ENCODE measurements at places on chromosomes 3 and 15.

- DNase-seq = no peak
Measured at GRCh38 chr15:95469496-95470000, 861.0 kb upstream of the NR2F2 start.

DNA sequence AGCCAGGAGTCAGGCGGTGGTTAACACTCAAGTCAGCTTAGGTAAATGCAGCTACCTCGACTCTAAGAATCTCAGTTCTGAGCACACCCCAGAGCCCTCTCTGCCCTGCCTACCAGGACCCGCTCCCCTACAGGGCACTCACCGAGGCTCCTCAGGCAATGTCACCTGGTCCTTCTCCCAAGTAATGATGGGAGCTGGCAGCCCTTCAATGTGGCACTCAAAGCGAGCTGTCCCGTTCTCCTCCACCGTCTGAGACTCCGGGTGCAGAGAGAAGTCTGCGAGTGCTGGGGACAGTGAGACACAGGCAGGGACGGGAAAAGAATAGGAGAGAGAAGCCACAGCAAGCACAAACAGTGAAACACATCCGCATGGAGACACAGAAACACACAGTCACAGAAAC, 12.7 kb downstream of the IGDCC4 start:
- no peak for DNase-seq

DNA sequence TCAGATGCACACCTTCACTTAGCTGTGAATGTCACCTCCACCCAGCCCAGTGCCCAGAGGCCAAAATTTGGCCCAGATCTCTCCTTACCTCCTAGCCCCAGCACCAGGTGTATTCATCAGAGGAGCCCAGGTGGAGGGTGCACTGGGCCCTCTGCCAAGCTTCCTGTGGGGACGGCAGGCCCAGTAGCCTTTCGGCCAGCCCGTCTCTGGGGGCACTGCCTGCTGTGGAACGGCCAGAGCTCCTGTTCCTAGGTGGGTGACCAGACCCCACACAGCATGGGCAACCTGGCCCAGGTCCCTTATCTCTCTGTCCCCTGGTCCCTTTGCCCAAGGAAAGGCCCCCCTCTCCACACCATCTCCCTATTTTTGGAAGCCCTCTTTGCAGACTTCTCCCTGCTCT, 67.8 kb downstream of the AAGAB start:
- no peak for DNase-seq

GRCh38 chr15:96720251-96720650, 389.8 kb downstream of the NR2F2 start:
- DNase-seq = no peak

DNA sequence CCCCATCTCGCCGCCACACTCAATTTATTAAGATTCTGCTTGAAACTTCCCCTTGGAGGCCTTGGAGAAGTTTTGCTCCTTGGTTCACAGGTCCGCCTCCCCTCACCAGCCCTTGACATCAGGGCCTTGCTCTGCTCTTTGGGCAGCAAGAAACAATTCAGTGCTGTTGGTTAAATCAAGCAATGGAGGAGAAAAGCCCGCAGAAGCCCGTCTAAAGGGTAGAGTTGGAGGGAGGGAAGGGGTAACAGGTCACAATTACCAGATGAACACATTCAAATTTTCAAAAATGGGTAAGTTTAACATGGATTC, 429 bp downstream of the PARP9 start:
- no peak for DNase-seq

GRCh38 chr15:81071120-81071519, 63.0 kb upstream of the CFAP161 start:
- DNase-seq = peak; percentile 29

- DNase-seq = no peak
Measured at GRCh38 chr3:46214751-46215352, 6.7 kb upstream of the CCR1 start.

DNA sequence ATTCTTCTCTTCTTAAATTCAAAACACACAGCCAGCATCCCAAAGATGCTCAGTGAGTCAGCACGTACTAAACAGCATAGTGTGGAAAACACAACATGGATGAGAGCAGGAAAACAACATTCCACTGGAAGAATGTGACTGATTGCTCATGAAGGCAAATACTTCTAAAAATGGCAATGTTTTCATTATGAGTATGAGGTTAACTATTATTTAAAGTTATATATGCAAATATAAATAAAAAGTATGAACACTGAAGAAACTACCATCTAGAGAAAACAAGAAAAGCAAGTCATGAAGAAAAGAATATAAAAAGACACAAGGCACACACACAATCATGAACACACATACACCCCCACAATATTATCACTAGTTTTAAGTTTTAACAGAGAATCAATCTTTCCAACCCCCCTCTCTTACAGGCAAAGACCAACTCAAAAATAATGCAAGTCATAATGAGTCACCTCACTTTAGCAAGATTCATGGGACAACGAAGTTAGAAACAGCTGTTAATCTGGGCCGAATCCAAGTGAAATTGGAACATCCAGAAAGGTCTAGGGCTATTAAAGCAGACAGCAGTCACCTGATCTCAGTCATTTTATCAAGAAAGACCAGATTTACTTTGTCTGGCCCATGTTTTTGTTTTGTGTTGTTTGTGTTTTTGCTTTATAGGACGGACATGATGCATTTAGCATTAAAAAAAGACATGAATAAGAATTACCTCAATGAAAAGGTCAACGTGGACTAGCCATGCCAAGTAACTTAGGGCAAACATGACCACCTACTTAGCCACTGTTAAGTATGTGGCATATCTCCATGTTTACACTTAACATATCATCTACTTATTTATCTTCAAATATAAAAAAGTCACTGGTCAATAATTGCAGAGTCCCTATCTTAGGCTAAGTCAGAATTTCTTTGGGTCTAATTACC, 18.1 kb downstream of the GBE1 start:
- DNase-seq = peak; percentile 97

- no peak for DNase-seq
Measured at GRCh38 chr3:96753124-96753523, 61.3 kb upstream of the EPHA6 start.

GRCh38 chr3:8147711-8148110, 353.9 kb upstream of the LMCD1 start:
- DNase-seq = no peak

DNA sequence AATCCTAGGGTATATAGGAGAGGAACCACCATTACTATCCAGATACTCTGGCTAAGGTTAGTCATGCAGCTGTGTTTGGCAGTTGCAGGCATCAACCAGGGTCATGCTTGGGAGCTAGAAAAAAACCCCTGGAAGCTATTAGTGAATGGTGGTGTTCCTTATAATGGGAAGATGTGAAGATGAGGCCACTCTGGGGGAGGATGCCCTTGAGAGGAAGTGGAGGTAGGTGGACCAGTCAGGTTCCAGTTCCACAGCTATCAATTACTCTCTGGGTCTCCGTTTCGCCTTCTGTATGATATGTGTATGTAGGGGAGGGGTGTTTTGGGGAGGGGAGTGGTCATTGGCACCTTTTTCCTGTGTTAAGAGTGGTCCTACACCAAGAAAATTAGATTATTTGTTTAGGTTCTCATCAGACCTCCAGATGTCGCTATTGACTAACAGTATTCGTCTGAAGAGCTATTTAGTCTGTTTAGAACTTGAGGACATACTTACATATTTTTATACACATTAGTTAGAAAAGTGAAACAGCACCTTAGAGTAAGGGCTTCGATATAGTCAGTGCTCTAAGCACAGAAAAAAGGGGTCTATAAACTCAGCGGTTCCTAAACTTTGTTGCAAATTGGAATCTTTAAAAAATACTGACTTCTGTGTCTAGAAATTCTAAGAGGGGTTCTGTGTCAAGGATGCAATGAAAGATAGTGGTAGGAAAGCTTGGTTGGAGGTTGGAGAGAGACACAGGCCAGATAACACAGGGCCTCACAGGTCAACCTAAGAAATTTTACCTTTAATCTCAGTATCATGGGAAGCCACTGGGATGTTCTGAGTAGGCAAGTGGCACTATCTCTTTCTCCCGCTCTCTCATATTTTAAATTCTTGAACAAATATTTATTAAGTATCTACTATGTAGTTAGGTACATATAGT, 9.1 kb upstream of the HPS3 start:
- peak; percentile 33 for DNase-seq

- no peak for DNase-seq
Measured at GRCh38 chr3:157136647-157137387, 23.1 kb downstream of the CCNL1 start.

All from GM04504 (cell line).